ENCODE measurements at places on chromosomes 13 and 19. TPM values are rescaled to one million over a fixed set of nuclear protein-coding genes. Genes with fewer than 3 reads are reported as not detected.

GRCh38 chr13:85076343-85076742 lies 722.9 kb downstream of the SLITRK6 start:
- DNase-seq = no peak

DNA sequence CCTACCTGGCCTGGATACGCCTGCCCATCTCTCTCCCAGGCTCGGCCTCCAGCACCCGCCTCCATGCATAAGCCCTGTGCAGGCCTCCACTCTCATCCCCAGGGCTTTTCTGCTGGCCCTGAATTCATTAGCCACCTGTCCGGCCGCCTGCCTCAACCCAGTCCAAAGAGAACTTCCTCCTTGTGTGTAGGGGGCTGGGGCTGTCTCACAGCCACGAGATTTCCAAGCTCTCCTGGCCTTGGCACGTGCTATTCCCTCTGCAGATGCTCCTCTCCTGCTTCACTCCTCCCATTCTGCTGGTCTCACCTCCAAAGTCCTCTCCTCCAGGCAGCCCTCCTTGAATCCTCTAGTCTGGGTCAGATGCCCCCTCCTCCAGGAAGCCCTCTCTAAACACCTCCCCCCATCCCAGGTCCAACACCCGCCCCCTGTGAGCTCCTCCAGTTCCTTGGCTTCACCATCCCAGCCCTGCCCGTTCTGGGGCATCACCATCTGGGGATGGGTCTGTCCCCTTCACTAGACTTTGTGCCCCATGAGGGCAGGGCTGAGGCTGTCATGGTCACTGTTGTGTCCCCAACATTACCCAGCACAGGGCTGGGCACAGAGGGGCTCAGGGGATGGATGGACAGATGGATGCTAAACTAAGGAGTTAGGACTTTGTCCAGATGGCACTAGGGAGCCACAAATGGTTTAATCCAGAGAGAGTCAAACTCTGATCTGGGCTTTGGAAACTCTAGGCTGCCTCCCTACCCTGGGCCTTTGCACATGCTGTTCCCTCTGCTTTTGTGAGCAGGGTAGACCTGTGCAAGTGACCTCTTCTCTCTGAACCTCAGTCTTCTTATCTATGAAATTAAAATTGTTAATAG lies 14.8 kb downstream of the MEIS3 start:
- DNase-seq = no peak

DNA sequence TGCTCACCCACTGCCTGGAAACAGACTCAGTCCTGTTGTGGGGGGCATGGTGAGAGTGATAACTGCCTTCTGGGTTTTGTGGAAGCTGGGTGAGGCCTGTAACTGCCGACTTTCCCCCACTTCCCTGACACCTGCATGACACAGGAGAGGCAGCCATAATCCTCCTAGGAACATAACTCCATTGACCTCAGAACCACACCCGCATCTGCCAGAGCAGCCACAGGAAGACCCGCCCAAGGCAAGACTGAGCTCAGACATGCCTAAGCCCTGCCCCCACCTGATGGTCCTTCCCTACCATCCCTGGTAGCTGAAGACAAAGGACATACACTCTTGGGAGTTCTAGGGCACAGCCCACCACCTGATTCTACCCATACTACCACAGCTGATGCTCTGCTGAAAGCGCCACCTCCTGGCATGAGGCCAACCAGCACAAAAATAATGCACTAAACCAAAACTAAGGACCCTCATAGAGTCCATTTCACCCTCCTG lies 326.7 kb downstream of the RBM26 start:
- peak; percentile 17 for DNase-seq

DNA sequence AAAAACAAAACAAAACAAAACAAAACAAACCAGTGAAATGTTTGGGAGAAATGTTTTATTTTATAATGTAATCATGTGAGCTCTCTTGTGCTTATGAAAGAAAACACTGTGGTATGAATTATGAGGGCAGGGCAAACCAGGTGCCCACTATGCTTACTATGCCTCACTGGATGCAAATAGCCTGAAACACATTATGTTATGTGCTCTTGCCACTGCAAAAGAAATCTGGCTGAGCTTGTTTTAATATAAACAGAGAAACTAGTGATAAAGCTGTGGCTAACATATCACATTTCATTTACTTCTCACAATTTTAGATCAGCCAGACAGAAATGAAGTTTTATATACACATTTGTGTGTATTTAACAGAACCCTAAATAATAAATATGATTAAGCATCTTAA lies 8.7 kb upstream of the NBEA start:
- DNase-seq = no peak

GRCh38 chr13:103036268-103036667 lies 29.9 kb downstream of the SLC10A2 start:
- DNase-seq = no peak

DNA sequence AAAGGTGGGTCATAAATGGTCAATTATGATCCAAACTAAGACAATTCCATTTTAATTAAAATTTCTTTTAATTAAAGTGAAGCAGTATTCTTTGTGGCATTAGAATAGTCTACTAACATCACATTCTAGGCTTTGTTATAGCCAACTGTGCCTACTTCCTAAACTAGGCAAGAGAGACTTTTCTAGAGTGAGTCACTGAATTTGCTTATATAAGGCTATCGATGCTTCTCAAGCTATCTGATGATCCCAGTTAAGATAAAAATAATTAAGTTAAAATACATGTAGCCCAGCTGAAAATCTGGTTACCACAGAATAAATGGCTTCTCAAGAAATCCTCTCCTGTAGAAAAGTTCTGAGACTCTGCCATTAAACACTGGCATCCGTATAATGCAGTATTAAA lies 12.5 kb downstream of the ANKRD10 start:
- no peak for DNase-seq

DNA sequence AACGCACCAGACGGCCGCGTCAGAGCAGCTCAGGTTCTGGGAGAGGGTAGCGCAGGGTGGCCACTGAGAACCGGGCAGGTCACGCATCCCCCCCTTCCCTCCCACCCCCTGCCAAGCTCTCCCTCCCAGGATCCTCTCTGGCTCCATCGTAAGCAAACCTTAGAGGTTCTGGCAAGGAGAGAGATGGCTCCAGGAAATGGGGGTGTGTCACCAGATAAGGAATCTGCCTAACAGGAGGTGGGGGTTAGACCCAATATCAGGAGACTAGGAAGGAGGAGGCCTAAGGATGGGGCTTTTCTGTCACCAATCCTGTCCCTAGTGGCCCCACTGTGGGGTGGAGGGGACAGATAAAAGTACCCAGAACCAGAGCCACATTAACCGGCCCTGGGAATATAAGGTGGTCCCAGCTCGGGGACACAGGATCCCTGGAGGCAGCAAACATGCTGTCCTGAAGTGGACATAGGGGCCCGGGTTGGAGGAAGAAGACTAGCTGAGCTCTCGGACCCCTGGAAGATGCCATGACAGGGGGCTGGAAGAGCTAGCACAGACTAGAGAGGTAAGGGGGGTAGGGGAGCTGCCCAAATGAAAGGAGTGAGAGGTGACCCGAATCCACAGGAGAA lies 1.9 kb downstream of the PPP1R12C start:
- DNase-seq = no peak

DNA sequence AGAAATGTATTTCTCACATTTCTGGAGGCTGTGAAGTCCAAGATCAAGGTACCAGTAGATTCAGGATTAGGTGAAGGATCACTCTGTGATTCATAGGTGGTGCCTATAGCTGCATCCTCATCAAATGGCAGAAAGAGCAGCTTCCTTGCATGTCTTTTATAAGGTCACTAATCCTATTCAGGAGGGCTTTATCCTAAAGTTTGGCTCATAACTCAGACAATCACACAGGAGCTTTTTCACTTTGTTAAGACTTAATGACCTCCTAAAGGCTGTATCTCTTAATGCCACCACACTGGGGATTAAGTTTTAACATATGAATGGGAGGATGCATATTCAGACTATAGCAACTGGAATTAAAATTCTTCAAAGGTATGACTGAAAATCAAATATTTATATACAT lies 861.1 kb downstream of the DACH1 start:
- no peak for DNase-seq

NKPD1 gene
- 0.07 TPM for total RNA-seq

EGLN2 gene
- 87.8 TPM for total RNA-seq

HSH2D gene
- total RNA-seq = 13.5 TPM

Measured in colonic mucosa (tissue), 4 donors.